H54 (cell line): ENCODE measurements at places on chromosomes 5 and 9.

DNA sequence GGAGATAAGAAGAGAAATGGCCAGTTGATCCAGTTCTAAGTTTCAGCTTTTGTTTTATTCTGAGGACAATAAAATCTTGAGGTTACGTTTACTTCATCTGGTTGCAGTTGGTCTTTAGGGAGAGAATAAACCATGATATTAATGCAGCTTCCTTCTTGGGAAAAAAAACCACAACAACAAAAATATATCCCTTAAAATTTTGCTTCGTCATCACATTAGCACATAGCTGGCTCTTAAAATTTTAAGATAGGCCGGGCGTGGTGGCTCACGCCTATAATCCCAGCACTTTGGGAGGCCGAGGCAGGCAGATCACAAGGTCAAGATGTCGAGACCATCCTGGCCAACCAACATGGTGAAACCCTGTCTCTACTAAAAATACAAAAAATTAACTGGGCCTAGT lies 86.4 kb downstream of the EQTN start:
- no peak for DNase-seq

GRCh38 chr9:91101611-91102168 lies 260.0 kb downstream of the AUH start:
- no peak for DNase-seq

DNA sequence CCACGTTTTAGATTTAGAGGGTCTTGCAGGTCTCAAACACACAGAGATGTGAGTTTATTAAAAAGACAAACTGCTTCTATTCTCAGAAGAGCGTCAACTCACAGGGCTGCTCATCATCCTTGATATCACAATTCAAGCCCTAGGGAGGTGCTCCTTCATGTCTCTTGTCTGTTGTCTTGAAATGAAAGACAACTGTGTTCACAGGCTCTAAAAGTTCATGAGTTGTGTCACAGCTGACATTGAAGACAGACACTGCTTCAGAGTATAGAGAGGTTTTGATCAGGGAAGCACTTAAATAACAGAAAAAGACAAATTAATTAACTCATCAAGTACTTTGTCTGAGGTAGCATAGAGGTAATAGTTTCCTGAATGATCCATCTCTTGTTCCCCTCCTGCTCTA lies 1917.6 kb upstream of the WWC1 start:
- DNase-seq = no peak

GRCh38 chr9:127277099-127277498 lies 12.5 kb downstream of the GARNL3 start:
- DNase-seq = no peak

DNA sequence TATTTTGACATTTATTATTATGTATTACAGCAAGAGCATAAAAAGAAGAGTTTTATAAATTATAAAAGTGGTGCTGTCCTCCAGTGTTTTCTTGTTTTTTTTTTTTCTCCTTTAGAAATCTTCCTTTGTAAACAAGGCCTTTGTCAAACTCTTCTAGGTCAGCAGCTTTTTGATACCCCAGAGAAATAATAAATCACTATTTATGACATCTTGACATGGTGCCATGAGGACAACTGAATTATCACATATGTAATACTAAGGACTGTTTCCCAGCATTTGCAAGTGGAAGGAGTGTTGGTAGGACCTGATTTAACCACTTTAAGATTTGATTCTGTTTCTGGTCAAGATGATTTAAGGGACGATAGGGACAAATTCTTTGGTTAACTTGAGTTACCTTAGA lies 4.6 kb downstream of the SMARCA2 start:
- DNase-seq = no peak
